Caki2 (cell line): ENCODE measurements at places on chromosomes 3 and 15. TPM values are rescaled to one million over a fixed set of nuclear protein-coding genes. Genes with fewer than 3 reads are reported as not detected.

DNA sequence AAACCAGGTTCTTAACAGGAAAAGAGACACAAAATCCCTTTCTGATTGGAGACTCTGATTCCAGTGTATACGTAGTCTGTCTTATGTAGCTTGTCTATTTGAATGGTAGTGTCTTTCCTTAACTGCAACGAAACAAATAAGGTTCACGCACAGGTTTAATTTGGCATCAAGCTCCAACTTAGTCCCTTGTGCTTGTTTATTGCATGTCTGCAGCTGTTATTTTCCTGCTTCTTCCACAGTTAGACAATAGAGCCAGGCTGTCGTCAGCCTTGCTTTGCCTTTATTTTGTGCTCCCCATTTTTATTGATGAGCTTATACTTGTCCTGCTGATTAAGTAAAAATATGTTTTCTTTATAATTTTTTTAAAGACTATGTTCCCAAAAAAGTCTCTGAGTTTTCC lies 152.7 kb upstream of the CDIN1 start:
- no peak for DNase-seq

DNA sequence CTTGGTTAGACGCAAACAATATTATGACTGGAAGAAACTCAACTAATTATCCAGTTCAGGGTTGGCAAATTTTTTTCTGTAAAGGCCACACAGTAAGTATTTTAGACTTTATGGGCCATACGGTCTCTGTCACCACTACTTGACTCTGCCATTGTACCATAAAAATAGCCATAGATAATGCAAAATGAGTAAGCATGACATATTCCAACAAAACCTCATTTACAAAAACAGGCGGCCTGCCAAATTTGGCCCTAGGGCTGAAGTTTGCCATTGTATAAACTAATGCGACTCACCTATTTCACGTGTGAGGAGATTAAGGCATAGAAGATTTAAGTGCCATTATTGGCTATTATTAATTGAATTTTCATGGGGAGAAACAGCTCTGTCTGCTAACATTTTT lies 116.8 kb upstream of the CNTN6 start:
- no peak for DNase-seq

GRCh38 chr3:180282386-180282785 lies 245.6 kb upstream of the PEX5L start:
- DNase-seq, result no peak

DNA sequence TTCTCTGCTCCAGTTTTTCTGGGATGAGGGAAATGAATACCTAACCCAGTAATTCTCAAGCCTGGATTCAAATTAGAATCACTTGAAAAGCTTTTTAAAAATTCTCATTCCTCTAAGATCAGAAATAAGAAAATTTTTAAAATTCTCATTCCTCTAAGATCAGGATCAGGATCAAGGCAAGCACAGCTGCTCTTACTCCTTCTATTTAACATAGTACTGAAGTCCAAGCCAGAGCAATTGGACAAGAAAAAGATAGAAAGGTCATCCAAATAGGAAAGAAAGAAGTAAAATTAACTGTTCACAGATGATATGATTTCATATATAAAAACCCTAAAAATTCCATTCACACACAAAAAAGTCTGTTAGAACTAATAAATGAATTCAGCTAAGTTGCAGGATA lies 24.2 kb upstream of the CLRN1 start:
- no peak for DNase-seq

DNA sequence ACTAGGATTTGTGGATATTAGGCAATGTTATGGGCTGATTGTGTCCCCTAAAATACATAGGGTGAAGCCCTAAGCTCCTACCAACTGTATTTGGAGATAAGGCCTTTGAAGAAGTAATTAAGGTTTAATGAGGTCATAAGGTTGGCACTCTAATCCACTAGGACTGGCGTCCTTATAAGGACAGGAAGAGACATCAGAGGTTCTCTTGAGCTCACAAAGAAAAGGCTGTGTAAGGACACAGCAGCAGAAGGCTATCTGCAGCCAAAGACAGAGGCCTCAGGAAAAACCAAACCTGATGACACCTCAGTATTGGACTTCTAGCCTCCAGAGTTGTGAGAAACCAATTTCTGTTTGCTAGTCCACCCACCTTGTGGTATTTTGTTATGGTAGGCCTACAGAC lies 416.7 kb downstream of the ZBTB20 start:
- no peak for DNase-seq

- no peak for DNase-seq
Observed at GRCh38 chr3:78052746-78053145, 1012.8 kb downstream of the ROBO2 start.

DNA sequence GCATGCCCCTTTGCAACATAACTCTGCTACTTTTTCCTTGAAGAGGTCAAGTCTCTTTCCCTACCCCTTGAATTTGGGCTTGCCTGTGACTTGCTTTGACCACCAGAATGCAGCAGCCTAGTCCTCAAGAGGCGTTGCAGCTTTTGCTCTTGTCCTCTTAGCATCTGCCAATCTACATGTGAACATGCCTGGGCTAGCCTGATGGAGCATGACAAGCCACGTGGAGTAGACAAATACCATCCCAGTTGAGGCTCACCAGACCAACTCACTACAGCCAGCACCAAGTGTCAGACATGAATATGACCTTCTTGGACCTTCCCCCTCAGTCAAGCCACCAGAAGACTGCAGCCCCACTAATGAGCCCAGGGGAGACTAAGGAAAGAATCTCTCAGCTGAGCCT lies 32.9 kb downstream of the AMOTL2 start:
- no peak for DNase-seq

CATSPER2 gene
- 0.37 and 5.8 TPM in 2 replicates for total RNA-seq

NR1I2 gene
- total RNA-seq, result not detected in 2 replicates

DCLK3 gene
- total RNA-seq, result not detected in 2 replicates
